Activated T-cell treated with anti-CD3 and anti-CD28 coated beads, Interleukin-2, amount 50 U/mL, for 1 hour (primary cell): ENCODE measurements at places on chromosomes 13 and 19.

- no peak for DNase-seq
Observed at GRCh38 chr13:59690857-59691500, 472.7 kb downstream of the DIAPH3 start.

DNA sequence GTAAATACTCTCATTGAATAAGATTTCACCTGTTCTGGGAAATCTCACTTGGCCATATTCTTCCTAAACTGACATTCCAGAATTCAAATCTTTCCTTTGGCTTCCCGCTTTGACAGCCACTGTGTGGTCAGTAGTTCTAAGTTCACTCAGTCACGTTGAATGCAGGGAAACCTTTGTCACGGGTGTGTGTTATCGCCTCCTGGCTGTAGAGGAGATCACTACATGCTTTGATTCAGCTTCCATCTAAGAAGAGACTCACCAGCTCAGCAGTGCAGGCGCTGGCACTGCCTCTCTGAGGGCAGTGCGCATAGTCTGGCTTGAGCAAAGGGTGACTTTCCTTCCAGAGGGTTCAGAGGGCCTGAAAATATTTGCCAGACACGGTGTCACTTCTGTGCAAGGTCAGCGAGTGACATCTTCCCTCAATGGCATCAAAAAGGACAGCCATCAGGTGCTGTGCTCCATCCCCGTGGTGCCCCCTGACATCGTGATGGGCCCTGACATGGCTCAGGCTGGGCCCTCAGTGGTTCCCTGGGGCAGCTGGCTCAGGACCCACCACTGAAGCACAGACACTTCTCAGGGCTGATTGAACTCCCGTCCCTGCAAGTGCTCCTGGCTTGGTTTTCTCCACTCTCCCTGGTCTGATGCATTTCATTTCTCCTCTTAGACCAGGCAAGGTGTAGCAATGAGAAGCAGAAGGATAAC lies 635.4 kb upstream of the ARGLU1 start:
- no peak for DNase-seq

- no peak for DNase-seq
Observed at GRCh38 chr19:54271106-54271505, 9.8 kb downstream of the LILRB2 start.

DNA sequence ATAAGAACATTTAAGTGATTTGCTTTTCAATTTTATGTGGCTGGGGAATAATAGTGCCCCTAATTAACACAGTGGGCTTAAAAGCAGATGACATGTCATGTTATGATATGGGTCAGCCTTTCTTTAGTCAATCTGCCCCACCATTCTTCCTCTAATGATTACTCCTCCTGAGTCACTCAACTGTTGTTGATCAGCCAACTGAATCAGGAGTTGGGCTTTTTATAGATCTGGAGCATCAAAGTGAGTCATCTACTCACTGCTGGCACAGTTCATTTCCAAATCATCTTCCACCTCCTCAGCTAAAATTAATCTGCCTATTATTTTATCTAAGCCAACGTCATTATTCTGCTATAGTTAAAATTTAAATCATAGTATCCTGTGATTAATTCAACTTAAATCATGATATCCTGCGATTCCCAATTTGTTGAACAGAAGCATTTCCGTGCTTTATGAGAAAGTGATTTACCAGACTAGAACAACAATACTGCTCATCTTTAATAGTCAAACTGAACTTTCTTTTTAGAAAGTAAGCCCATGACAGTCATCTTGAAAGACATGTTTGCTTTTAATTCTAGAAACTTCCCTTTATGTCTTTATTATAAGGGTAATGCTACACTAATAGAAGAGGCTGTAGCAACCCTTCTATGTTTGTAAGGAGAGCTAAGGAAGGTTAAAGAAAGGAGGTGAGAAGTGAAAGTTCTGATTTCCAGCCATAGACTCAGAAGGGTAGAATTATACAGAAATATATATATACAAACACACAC lies 551.4 kb downstream of the TBC1D4 start:
- no peak for DNase-seq

DNA sequence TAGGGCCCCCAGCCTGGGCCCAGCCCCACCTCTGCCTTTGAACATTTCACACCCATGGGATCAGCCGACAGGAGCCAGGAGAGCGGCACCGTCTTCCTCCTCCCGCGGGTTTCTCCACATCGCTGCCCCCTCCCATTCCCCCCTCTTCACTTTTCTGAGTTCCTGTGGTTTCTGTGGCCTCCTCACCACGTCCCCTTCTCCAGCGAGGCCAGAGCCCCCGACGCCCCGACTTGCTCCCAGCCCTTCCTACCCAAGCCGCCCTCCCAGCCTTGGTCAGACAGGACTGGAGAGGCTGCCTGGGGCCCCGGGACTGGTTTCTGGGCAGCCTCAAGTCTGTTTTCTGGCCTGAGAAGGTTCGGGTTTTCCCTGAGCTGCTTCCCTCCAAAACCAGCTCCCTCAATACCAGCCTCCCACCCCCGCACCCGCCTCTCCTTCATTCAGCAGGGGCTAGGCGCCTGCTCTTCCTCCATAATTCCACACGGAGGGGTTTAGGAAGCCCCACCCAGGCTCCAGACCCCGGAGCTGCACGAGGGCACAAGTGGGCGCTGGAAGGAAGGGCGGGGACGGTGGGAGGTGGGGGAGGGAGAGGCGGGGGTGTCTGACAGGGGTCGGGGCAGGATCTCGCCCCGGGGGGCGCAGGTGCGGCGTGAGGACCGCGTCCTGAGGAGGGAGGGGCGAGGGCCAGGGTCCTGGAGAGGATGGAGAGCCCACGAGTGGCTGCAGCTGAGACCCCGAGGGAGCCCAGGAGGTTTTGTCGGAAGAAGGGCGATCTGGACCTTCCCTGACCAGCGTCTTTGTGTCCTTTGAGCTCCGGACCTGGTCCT lies 4.0 kb upstream of the SIGLEC10 start:
- DNase-seq, result no peak

DNA sequence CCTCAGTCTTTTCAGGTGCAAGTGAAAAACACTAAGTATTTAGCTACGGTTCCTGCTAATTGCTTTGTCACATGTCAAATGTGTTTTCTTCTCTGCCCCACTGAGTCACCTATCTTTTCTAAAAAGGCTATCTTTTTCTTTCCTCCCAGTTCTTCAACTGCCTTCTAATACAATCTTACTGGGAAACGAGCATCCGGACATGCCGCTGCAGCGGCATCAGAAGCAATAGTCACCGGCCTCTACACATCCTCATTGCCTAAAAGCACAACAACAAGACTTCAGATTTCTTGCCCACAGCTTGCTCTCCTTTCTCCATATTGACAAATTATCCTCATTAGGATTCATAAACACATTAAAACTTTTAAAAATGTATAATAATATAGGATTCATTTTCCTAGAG lies 1.2 kb downstream of the PCDH9 start:
- no peak for DNase-seq

GRCh38 chr19:35715981-35716800 lies 1.6 kb upstream of the KMT2B start:
- DNase-seq, result peak; percentile 40
